ENCODE measurements at places on chromosomes 7 and 10. TPM values are rescaled to one million over a fixed set of nuclear protein-coding genes. Genes with fewer than 3 reads are reported as not detected.

GPER1 gene
- total RNA-seq = 0.18 TPM

ANXA8L1 gene
- not detected for total RNA-seq

NFE2L3 gene
- total RNA-seq = 21.5 TPM

MGMT gene
- 17.0 TPM for total RNA-seq

IFIT1B gene
- not detected for total RNA-seq

GRCh38 chr7:92767437-92767836 is 68.9 kb downstream of the CDK6 start:
- DNase-seq = no peak

- DNase-seq = no peak
Measured at GRCh38 chr10:119634219-119634544, 17.0 kb upstream of the BAG3 start.

- DNase-seq = no peak
Measured at GRCh38 chr10:50453940-50454339, 169.8 kb downstream of the SGMS1 start.

DNA sequence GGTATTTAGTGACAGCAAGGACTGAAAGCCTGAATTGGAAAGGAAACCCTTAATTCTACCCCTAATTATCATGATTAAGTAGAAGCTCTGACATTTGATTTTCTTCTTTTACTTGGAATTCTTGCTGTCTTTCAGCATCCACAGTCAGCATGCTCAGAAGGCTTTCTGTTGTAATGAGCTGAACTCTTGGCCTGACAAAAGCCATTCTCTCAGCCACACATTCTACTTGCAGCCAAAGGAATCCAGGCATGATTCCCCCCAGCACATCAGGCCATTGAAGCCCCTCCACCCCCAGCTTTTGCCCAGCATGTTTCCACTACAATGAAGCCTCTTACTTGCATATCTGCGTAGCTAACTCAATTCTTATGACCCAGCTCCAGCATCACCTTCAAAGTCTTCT is 94.3 kb upstream of the FRMD4A start:
- DNase-seq = no peak

DNA sequence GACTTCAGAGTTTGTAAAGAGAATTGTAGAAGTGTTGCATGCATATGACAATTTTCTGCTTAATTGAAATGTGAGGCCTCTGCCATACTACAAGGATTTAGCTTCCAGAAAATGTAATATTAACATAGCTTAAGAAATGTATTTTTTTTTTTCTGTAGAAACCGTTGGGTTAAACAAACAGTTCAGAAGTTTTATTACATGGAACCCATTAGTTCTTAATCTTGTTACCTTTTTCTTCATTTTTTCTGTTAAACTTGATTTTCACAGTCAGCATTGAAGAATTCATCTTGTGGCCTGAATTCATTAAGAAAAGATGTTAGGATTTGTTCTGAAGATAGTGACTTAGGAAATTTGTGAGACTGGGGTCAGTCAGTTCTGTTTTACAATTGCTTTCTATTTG is 4.9 kb downstream of the PTEN start:
- DNase-seq = no peak

DNA sequence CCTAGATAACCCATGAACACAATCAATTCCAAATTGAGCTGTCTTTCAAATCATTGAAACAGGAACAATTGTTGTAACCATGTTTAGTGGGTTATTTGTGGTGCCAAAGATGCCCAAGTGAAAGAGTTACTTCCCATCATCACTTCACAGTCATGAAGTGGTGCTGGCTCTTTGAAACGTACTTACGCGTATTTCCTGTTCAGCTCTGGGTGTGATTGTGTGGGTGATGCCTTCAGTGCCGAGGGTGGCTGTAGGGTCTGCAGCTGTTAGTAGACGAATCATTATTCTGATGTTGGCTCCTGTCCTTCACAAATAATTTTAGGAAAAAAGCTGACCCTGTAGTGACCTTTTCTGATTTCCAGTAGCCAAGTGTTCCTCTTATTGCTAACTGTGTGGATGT is 323.1 kb upstream of the KIAA1217 start:
- DNase-seq = no peak

GRCh38 chr7:1526271-1526754 is 4.2 kb upstream of the MAFK start:
- DNase-seq = no peak

- DNase-seq = no peak
Measured at GRCh38 chr10:89215511-89215910, 8.4 kb upstream of the CH25H start.

GRCh38 chr10:89257581-89257980 is 6.0 kb upstream of the LIPA start:
- DNase-seq = no peak

DNA sequence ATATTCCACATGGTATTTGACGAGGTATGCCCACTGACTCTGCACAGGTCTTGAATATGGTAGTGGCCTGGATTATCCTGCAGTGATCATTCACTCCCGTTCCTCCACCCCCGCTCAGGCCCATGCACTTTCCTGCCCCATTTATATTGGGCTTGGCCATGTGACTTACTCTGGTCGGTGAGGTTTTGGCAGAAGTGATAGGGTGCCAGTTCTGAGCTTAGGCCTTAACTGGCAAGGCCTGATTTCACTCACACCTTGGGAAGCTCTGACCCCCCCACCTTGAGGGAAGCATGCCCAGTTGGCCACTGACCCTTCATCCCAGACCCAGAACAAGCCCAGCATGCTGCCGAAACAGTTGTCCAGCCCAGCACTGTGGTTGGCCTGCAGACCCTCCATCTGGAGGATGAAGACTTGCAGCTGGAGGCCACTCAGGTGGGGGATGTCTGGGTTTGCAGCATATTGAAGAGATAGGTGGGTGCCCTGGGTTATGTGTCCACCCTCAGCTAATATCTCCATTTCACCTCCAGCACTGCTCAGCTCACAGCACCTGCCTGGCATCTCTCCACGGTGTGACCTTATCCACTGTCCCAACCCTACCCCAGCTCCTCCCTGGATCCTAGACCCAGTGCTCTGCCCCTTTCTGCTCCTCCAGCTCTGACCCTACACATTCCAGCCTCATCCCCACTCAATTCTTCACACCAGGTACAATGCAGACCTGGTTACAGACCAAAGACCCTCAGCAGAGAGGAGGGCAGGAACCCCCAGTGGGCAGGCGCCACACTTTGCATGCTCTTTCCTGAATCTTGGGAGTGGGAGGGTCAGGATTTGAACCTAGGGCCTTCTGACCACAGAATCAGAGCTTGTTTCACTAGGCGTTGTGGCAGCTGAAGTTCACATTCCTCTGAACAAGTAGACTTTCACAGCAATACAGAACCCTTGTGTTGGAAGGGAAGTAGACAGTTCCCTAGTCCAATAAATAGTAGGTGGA is 138.1 kb upstream of the CHST15 start:
- DNase-seq = peak; percentile 87

DNA sequence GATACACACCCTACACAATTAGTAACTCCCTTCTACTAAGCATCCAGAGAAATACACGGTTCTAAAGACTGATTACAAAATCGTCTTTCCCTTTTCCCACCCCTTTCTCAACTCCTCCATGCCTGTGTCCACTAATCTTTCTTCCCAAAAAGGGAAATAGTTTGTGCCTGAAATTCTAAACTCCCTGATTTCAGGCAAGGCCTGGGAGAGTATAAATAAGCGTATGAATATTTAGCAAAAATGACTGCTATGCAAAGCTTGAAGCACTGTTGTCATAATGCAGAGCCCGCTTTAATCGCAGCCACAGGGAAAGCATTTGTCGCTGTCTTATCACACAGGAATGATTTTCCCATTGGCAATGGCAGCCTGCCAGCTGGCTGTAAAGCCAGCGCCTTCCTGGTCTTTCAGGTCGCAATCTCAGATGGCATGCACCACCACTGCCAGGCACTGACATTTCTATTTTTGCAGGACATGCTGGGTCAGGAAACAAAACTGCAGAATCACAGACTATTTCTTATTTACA is 142.9 kb upstream of the PCGF5 start:
- no peak for DNase-seq

GRCh38 chr7:127885843-127886242 is 145.4 kb downstream of the LRRC4 start:
- DNase-seq = no peak

- no peak for DNase-seq
Measured at GRCh38 chr7:2359610-2360009, 5.0 kb downstream of the EIF3B start.

- peak; percentile 26 for DNase-seq
Measured at GRCh38 chr7:24755541-24756407, 1.5 kb downstream of the GSDME start.

- no peak for DNase-seq
Measured at GRCh38 chr10:73408061-73408460, 5.8 kb downstream of the ANXA7 start.

- DNase-seq = no peak
Measured at GRCh38 chr10:5594271-5595049, 69.7 kb downstream of the CALML3 start.
